Left ventricle myocardium inferior (tissue), 1 donor: ENCODE measurements at places on chromosomes 7 and 10.

DNA sequence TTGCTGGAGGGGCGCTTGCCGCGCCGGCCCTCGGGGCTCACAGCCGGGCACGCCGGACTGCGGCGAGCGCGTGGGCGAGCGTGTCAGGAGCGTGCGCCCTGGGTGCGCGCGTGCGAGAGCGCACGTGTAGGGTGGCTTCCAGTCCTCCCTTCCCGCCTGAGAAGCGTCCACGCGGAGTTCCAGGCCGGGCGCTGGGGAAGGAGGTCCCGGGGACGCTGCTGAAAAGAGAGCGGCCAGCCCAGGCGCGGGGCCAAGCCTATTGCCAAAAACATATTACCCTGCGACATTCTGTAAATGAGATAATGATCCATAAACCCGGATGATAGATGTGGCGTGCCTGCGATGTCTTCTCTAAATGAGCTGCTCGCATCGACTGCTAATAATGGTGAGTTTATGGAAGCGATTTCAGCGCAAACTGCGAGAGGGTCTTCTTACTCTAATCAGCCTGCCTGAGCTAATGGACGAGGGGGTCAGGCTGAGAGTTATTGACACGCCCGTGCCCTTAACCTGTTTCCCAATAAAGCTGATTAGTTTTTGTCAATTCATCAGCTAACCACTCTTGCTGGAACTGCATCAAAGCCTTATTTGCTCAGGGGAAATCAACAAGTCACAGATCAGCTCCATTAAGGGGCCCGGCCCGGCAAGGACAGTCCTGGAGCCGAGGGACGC, 8.0 kb upstream of the MNX1 start:
- DNase-seq: no peak

GRCh38 chr7:120825576-120825975, 32.4 kb downstream of the TSPAN12 start:
- no peak for DNase-seq

DNA sequence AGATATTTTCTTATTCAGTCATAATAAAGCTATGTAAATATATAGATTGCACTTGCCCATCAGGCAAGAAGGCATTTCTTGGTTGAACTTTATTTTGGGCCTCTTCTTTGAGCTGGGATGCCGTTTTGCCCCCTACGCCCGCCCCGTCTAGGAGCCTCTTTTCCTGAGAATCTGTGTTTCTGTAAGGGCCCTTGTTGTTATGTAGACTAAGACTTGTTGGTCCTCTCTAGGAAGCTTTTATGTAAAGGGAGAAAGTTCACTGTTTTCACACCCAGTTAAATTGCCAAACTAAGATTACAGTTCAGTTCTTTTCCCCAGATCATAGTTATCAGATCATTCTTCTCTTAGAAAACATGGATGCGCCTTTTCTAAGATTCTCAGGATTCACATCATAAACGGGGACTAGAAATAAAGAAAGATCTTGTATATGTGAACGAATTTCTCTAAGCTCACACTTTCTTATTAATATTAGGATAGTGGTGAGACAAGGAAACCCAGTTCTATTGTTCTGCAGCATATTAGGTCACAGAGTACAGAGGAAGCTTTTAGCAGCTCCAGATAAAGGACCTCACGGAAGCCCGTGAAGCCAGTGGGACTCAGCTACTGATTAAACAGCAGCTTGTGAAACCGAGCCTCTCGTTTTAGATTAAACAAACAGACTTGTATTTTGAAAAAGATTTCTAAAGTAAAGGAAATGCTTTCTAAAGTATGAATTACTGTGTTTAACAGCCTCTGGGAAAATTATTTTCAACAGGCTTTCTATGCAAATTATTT, 3.8 kb downstream of the LMTK2 start:
- no peak for DNase-seq

DNA sequence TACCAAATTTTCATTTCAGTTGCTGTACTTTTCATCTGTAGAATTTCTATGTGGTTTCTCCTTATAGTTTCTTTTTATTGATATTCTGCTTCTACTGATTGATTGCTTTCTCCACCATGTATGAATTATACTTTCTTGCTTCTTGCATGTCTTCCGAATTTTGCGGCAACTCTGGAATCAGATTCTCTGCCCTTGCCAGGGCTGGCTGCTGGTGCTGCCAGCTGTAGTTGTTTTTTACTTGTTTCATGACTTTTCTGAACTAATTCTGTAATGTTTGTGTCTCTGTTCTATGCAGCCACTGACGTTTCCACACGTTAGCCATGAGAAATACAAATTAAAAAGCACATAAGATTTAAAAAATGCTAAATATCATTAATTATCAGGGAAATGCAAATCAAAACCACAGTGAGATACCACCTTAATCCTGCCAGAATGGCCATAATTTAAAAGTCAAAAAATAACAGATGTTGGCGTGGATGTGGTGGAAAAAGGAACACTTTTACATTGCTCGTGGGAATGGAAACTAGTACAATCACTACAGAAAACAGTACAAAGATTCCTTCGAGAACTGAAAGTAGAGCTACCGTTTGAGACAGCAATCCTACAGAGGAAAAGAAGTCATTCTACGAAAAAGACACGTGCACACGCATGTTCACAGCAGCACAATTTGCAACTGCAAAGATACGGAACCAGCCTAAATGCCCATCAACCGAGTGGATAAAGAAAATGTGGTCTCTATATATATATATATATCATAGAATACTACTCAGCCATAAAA, 51.5 kb downstream of the MAD1L1 start:
- no peak for DNase-seq

- DNase-seq: peak; percentile 16
These were observed 36.9 kb upstream of the PPIF start for GRCh38 chr10:79310200-79310865.

DNA sequence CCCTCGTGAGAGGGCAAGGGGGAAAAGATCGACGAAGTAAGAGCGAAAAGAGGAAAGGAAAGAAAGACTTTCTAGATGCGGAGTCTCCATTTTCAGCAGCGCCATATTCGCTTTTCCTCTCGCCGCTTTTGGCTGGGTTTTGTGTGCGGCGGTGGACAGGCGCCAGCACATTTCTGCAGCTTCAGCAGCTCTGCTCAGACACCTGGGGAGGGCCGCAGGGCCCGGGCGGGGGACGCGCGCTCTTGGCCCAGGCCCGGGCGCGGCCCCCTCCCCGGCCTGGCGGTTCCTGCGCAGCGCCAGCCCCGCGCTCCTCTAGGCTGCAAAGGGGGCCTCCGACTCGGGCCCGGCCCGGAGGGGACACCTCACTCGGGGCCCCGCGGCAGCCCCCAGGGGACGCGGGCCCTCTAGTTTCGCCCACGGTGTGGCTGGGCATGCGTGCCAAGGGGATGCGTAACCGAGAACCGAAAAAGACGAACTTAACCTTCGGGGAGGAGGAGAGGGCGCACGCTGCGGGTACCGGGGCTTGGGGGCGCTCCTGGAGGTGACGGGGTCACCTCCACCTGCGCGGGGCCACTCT, 34.5 kb upstream of the EBLN1 start:
- peak; percentile 62 for DNase-seq
